ENCODE measurements at places on chromosomes 4 and X.

DNA sequence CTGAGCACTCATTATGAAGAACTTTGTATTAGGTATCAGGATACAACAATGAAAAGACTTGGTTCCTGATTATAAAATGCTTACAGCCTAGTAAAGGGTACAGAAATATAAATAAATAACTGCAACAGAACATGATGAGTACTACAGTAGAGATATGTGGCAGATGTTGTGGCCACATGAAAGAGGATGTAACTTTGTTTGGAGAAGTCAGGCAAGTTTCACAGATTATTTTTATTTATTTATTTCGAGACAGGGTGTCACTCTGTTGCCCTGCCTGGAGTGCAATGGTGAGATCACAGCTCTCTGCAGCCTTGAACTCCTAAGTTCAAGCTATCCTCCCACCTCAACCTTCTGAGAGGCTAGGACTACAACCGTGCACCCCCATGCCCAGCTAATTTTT is 15.8 kb upstream of the UBE2K start:
- no peak for DNase-seq

GRCh38 chr4:7313347-7313811 is 121.0 kb downstream of the SORCS2 start:
- DNase-seq, result no peak

- DNase-seq, result no peak
These were observed 251.0 kb downstream of the ZNF674 start for GRCh38 chrX:46294234-46294633.

- no peak for DNase-seq
These were observed 122.9 kb upstream of the TMEM164 start for GRCh38 chrX:109879991-109880390.

DNA sequence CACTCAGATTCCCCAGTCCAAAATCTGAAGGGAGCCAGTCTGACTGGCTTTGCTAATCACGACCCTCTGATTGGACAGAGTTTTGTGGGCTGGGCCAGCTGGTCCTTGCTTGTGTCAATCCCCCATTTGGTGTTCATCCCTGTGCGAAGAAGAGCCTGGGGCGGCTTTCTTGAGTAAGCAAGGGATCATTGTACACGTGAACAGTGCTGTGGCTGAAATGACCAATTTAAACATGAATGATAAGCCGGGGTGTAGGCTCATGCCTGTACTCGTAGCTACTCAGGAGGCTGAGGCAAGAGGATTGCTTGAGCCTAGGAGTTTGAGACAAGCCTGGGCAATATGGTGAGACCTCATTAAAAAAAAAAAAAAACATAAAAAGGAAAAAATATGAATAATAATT is 379.1 kb downstream of the RAPGEF2 start:
- DNase-seq, result no peak

GRCh38 chr4:152399246-152399645 is 136.6 kb downstream of the FBXW7 start:
- DNase-seq, result no peak

GRCh38 chrX:31114858-31115257 is 43.0 kb upstream of the FTHL17 start:
- DNase-seq, result no peak

DNA sequence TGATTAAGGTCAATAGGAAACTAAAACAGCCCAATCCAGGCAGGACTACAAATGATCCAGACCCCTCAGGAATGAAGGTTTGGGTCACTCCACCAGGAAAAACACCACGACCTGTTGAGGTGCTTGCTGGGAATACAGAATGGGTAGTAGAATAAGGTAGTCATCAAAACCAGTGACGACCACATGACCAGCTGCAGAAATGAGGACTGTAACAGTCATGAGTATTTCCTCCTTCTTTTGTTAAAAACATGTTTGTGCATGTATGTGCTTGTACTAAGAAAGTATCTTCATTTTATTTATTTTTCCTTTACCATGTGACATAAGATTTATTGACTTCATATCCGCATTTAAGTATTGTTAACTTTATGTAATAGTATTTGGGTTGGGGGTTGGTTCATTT is 603.5 kb upstream of the NR3C2 start:
- no peak for DNase-seq

Data from stimulated activated CD4-positive, alpha-beta T cell treated with anti-CD3 and anti-CD28 coated beads, Interleukin-12 subunit alpha, Interleukin-12 subunit beta, amount 100 ng/mL, for 24 hours (primary cell).